ENCODE measurements at places on chromosomes 4 and X. TPM values are rescaled to one million over a fixed set of nuclear protein-coding genes. Genes with fewer than 3 reads are reported as not detected.

The ZFP92 gene
- total RNA-seq: 0.85 TPM

DNA sequence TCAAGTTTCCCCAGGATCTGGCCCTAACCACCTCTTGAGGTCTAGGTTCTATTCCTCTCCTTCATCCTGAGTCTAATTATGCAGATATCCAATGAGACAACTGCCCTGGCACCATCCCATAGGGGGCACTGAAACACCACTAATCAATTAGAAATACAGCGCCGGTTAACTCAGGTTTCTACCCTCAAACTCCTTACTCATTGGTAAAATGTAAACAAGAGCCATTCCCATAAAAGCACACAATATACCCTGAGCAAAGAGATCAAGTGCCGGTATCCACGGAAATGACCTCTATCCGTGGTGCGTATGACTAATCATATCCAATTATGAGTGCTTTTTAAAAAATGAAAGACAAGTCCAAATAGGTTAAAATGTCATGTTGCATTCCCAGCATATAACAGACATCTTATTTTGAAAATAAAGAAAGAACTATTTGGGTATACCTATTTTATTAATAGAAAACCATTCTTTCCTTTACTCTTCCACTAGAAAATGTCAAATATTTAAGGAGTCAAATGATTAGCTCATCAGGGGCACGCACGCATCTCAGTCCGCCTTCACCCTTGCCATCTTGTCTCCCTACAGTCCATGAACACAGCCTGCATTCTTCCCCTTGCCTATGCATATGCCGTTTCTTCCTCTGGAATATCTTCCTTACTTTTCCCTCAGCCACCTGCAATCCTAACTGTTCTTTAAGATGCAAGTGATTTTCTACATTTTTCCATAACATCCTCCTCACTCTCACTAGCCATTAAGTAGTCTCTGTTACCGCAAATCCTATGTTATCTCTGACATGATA is 141.1 kb downstream of the MAML3 start:
- H3K4me1 ChIP-seq: no peaks in the 10 kb centered on the region
- H3K27ac ChIP-seq: no peak overlapping the region
- peak; percentile 77 for DNase-seq

DNA sequence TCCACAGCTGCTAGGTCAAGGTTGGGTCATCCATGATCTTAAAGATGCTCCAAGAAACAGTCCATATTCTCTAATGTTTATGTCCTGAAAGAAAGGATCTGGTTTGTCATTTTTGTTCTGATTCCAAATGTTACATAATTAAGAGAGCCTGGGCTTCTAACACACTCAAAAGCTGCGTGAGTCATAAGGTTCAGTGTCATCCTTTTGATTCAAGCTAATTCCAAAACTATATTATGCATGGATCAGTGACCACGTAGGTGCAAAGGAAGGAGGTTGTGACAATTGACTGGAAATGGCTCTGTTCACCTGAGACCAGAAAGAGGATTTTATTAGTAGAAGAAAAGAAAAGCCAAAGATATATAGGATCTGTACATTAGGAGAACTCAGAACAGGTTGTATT is 268.7 kb upstream of the GK2 start:
- H3K4me3 ChIP-seq: no peak overlapping the region
- no peaks in the 10 kb centered on the region for H3K4me1 ChIP-seq
- DNase-seq: no peak
- H3K36me3 ChIP-seq: no peaks in the 10 kb centered on the region
- no peak overlapping the region for H3K27ac ChIP-seq

GRCh38 chrX:133461231-133461630 is 45.9 kb upstream of the GPC4 start:
- no peak overlapping the region for H3K4me3 ChIP-seq
- no peaks in the 10 kb centered on the region for H3K4me1 ChIP-seq
- H3K27ac ChIP-seq: no peak overlapping the region
- no peak for DNase-seq
- H3K27me3 ChIP-seq: no peaks in the 10 kb centered on the region

GRCh38 chr4:41058426-41058825 is 155.9 kb downstream of the APBB2 start:
- H3K4me1 ChIP-seq: peaks cover 29% of the 10 kb centered on the region
- H3K36me3 ChIP-seq: no peaks in the 10 kb centered on the region
- H3K27ac ChIP-seq: no peak overlapping the region
- H3K4me3 ChIP-seq: no peak overlapping the region
- no peak for DNase-seq

DNA sequence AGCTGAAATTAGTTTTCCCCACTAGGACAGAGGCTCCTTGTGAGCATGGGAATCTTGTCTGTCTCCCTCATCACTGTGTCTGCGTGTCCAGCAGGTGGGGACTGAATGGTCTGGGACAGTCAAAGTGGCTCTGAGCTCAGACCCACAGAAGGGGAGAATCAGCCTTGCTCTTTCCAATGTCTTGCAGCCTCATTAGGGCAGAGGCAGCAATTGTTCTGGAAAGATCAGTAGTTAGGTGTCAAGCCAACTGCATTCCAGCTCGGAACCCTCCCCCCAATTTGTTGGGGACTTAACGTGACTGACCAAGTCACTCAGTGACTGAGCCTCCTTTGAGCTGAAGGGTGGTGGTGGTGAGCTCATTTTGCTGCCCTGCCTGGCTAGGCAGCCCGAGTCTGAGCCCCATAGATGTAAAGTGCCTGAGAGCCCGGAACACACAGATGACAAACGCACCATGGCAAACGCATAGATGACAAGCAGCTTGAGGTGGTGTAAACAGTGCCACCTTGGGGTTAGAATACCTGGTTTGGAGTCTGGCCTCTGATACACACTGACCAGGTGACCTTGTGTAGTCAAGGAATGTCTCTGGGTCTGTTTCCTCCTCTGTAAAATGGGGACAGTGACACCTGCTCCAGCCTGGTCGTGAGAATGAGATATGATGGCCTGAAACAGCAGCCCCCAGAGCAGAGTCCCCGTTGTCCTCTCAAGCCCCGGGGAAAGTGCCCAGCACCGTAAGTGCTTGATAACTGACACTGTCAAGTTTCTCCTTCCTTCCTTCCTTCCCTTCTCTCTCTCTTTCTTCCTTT is 2.7 kb upstream of the SORCS2 start:
- DNase-seq: no peak
- no peaks in the 10 kb centered on the region for H3K36me3 ChIP-seq
- no peak overlapping the region for H3K4me3 ChIP-seq

The CXXC4 gene
- total RNA-seq: 4.1 TPM

The PPP4R3C gene
- not detected for total RNA-seq

DNA sequence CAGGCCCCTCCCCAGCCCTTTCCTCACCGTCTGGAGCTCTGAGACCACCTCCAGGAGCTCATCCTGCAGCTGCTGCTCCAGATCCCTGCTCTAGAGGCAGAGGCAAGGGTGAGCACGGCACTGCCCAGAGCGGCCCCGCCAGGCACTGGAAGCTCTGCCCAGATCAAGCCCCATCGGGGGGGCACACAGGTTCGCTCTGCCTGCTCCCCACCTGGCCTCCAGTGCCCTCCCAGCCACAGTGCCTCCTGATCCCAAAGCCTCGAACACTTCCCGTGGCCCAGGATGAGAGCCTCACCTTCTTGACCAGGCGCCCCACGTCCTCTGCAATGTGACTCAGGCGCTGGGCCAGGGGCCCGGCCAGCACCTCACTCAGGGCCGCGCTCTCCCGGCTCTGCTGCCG is 5.0 kb downstream of the ARHGAP4 start:
- H3K4me3 ChIP-seq: no peak overlapping the region
- no peaks in the 10 kb centered on the region for H3K4me1 ChIP-seq
- no peak overlapping the region for H3K27ac ChIP-seq
- no peak for DNase-seq
